ENCODE measurements at places on chromosomes 12 and 14.

DNA sequence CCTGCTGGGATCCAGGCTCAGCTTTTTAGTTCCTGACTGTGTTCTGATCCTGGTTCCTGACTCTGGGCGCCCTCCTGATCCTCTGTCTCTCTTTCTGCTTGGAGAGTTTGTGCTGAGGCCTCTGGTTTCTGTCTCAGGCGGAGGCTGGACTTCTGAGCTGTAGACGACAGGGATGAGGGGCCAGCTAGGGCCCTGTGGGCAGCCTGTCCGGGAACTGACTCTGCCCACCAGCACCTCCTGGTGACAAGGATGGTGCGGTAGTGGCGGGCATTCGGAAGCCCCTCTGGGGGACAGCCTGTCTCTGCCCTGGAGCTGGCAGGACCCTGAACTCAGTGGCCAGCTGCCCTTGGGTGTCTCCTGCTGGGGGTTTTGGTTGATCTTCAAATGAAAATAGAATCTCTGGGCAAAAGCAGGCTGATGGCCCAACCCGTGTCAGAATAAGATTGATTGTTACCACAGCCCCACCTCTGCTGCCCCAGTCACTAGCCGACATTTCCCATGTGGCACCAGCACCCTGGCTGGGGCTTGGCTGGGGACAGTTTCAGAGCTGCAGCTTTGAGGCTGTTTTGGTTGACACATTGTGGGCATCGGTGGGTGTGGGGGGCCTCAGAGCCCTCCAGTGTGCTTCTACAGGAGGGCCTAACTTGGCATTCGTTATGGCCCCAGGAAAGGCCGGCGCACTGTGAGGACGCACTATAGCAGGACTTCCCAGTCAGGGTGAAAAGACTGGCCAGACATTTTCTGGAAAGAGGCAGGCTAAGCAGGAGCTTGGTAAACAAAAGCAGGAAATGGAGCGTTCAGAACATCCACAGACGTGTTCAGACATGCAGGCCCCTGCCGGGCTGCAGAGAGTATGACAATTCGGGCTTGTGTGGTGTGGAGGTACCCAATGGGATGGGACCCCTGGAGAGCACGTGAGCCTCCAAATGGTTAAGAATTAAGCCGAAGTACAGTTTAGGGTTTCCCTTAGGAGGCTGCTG is 16.2 kb downstream of the KRT80 start:
- no peak for DNase-seq

DNA sequence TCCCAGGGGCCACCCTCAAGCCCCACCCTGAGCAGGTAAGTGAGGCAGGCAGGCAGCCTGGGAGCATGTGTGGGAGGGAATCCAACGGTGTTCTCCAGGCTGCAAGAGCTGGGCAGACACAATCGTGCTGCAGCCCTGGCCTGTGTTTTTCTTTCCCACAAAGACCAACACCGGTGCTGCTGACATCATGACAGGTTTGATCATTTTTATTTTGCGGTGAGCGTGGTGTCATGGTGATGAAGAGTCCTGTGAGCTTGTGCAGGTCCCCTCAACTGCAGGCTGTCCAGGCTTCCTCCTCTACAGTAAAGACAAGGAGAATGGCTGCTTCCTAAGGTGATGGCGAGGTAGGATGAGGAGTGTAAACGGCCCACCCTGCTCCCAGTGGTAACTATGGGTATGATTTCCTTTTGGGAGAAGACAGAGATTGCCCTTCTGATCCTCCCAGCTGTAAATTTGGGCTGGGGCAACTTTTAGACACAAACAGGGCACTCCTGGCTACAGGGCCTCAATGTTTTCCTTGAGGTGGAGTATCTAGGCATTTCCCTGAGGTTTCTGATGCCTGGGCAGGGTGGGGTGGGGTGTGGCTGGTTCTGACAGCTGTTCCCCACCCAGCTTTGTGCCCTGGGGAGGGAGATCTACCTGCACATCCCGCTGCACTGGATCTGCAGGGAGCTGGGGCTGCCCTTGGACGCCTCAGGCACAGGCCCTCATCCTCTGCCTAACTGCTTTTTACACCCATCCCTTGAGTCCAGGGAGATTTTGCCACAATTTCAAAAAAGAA is 109.1 kb downstream of the VCPKMT start:
- DNase-seq, result no peak

- DNase-seq, result no peak
Observed at GRCh38 chr14:33717866-33718265, 233.0 kb downstream of the EGLN3 start.

GRCh38 chr12:79678306-79678705 is 12.5 kb downstream of the PAWR start:
- no peak for DNase-seq

DNA sequence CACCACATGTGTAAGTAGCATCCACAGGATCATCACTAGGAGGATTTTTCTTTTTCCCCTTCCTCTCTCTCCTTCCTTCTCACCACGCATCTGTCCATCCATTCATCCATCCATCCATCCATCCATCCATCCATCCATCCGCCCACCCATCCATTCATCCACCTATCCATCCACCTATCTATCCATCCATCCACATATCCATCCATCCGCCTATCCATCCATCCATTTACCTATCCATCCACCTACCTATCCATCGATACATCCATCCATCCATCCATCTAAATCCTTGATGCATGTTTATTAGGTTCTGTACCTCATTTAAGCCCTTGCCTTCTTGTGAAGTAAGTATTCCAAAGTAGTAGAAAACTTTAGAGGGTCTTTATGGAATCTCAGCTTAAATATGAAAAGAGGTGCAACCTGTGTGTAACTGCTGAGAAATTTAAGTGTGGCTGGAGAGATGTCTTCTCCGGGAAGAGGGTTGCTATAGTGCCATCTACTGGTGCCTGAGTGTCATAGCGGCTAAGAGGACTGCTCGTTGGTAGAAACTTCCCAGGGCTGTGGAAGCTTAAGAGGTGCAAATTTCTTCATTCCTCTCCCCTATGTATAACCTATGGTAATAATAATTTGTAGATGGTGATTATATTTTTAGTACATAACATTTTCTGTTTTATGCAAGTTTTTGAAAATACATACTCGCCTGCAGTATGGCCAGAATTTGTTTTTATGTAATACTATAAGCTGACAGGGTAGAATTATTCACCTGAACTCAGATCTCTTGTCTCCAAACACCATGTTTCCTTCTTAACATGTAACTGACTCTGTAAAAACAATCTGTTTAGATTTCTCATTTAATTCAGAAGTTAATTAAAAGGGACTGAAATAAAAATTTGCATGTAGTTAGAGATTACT is 46.0 kb downstream of the MYO1H start:
- no peak for DNase-seq

DNA sequence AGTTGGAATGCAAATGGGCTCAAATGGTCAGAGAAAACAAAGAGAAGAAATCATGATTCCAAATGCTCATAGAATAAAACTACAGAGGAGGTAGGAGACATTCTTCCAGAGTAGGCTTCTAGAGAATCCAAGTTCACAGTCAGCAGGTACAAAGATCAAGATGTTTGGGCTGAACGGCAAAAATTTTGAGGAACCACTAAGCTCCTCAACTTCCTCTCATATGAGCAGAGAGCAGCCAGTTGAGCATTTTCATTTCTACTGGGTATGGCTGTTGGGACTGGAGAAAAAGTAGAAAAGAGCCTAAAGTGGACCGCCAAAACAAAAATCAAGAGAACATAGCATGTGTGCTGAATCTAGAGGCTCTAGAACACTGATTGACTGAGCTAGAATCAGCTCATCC is 73.8 kb upstream of the ARID2 start:
- DNase-seq, result no peak

DNA sequence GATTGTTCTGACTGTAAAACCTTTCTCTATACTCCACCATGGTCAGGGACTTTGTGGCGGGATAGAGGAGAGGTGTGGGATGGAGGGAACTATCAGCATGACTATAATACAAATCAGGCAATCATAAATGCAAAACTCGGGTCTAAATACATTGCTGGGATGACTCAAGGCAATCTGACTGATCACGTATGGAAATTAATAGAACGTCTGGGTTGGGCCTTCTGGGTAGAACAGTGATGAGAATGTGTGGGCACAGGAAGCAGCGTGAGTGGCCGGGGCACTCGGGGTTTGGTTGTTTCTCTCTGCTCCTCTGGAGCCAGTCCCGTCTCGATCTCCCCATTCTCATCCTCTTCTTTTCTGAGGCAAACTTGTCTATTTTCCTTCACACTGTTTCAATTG is 485.8 kb downstream of the VRK1 start:
- no peak for DNase-seq

Measured in activated naive CD8-positive, alpha-beta T cell treated with anti-CD3 and anti-CD28 coated beads, Interleukin-2, amount 10 ng/mL, durations not matched to agents 7 days and 5 days (primary cell).